ENCODE measurements at places on chromosomes 3 and 15.

GRCh38 chr3:112629425-112629824 lies 11.5 kb downstream of the CCDC80 start:
- DNase-seq = peak; percentile 17

- DNase-seq = no peak
These were observed 247.1 kb upstream of the ARPP21 start for GRCh38 chr3:35392187-35392586.

DNA sequence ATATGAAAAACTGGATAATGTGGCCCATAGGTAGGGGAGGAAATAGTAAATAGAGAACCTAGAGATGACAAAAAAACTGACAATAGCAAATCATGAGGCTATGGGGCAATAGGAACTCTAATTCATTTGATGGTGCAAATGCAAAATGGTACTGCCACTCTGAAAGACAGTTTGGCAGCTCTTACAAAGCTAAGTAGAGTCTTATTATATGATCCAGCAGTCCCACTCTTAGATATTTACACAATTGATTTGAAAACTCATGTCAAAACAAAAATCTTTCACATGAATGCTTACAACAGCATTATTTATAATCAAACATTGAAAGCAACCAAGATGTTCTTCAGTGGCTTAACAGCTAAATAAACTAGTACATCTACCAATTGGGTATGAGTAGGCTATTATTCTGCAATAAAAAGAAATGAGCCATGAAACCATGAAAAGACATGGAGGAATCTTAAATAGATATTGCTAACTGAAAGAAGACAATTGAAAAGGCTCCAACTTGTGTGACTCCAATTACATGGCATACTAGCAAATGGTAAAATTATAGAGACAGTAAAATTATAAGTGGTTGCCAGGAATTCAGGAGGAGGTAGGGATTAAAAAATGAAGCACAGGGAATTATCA lies 321.8 kb upstream of the STAC start:
- DNase-seq = no peak

- no peak for DNase-seq
These were observed 230.4 kb downstream of the ARRDC4 start for GRCh38 chr15:98190914-98191313.

DNA sequence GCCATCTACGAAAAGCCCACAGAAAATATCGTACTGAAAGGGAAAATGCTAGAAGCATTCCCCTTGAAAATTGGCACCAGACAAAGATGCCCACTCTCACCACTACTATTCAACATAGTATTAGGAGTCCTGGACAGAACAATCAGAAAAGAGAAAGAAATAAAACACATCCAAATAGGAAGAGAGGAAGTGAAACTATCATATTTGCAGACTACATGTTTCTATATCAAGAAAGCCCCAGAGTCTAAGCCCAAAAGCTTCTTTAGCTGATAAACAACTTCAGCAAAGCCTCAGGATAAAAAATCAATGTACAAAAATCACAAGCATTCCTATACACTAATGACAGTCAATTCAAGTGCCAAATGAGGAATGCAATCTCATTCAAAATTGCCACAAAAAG lies 15.6 kb downstream of the OR5K3 start:
- no peak for DNase-seq

GRCh38 chr3:60953351-60953750 lies 297.9 kb downstream of the FHIT start:
- DNase-seq = no peak

GRCh38 chr15:69099941-69100340 lies 60.5 kb upstream of the GLCE start:
- no peak for DNase-seq

GRCh38 chr3:174533286-174533685 lies 325.8 kb upstream of the NAALADL2 start:
- DNase-seq = no peak

DNA sequence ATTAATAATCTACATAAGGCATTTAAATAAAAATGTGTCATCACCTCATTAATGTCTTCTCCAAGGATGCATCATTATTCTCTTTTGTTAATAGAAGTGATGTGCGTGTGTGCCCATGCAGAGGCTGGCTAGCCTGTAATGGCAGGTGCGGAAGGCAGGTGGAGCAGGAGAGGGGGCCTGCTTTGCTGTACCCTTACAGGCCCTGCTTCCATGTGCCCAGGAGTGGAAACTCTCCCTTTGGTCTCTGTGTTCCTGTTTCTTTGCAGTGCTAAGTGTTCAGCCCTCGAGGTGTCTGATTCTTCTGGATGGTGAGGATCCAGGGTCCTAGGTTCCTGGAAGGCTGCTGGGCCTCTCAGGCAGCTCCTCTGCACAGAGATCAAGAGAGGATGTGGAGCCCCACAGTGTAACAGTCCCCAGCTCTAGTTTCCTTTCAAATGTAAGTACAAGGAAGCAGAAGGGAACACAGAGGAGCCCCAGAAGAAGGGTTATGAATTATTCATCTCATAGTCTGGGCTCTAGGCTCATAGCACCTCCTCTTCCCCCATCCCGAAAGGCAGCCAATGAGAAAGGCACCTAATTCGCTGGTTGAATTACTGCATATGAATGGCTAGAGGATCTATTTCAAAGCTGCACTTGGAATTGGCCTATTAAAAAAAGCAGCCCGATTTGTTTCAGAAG lies 39.2 kb upstream of the AGBL1 start:
- DNase-seq = no peak

GRCh38 chr3:66393333-66394005 lies 107.4 kb downstream of the LRIG1 start:
- peak; percentile 27 for DNase-seq

DNA sequence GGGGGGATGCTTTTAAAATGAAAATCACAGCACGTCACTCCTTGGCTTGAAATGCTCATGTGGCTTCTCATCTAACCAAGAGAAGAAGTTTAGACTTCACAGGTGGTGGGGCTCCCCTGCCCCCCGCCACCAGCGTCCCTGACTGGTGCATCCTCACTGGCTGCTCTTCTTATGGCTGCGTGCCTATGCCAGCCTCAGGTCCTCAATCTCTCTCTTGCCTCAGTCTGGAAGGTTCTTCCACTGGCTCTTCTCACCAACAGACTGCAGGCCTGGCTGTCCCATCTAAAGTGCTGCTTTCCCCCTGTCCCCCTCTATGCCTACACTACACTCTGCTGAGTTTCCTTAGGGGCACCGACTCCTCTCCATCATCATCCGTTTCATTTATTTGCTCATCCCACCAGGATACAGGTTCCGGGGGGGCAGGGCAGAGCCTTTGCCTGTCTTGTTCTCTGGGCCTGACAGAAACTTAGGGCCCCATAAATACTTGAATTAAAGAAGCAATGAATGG lies 20.6 kb downstream of the ABTB1 start:
- no peak for DNase-seq

DNA sequence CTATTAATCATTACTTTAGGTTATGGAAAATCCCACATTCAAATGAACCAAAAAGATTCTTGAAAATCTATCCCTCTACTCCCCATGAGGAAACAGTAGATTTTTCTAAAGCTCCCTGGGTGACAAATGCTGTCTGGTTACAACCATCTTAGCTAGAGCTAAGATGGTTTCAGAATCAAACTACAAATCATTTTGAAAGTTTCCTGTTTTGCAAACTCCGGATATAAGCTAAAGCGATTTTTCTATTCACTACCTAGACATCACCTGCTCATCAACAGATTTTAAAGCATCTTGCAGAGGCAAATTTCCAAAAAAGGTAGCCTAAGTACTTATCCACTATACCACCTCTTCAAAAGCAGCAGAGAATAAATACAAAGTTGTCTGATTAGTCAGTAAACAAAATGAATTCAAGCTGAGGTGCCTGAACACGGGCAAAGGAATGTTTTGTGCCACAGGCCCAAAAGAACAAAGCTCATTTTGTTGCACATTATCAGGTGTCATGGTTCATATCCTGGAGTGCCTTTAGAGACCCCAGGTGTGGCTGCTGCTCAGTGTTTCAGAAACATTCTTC lies 204.9 kb downstream of the TNIK start:
- peak; percentile 53 for DNase-seq
